ENCODE measurements at places on chromosomes 2 and 18. TPM values are rescaled to one million over a fixed set of nuclear protein-coding genes. Genes with fewer than 3 reads are reported as not detected.

DNA sequence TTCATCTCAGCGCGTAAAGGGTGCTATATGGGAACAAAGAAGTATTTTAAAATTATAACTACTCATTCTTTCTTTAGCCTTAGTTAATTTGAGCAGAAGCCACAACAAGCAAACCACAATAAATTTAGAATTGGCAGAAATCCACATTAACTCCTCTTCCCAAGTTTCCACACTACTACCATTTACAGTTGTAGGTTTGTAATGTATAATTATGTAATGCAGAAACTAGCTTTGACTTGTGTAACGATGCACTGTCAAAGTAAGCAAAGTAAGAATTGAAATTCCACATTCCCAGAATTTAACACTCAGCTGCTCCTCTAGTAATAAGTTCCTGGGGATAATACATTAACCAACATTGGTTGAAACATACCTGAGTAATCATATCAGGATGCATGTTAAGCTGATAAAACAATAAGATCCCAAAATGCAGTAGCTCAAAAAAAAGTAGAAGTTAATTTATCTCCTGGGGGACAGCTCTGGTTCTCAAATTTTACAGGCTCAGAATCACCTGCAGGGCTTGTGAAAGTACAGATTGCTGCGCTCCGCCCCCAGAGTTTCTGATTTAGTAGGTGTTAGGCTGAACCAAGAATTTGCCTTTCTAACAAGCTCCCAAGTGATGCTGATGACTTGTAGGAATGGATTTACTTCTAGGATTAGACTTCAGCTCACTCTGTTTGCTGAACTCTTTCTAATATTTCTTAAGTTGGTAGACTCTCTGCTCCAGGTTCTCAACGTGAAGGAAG lies 9.9 kb downstream of the GRP start:
- no peaks in the 10 kb centered on the region for H3K36me3 ChIP-seq
- H3K4me3 ChIP-seq, result no peak overlapping the region
- no peaks in the 10 kb centered on the region for H3K4me1 ChIP-seq
- no peak for DNase-seq
- no peak overlapping the region for H3K27ac ChIP-seq

- peak overlapping the region; percentile 81 for H3K4me3 ChIP-seq
- peak overlapping the region; percentile 97 for H3K27ac ChIP-seq
- no peaks in the 10 kb centered on the region for H3K4me1 ChIP-seq
- no peaks in the 10 kb centered on the region for H3K27me3 ChIP-seq
- no peaks in the 10 kb centered on the region for H3K36me3 ChIP-seq
These were observed 1.0 kb upstream of the NFATC1 start for GRCh38 chr18:79394534-79395307.

EMX1 gene
- total RNA-seq, result not detected

GRCh38 chr2:174004905-174005605 lies 39.9 kb upstream of the SP3 start:
- H3K27me3 ChIP-seq, result no peaks in the 10 kb centered on the region
- peak; percentile 80 for DNase-seq
- H3K27ac ChIP-seq, result peak overlapping the region; percentile 85
- H3K36me3 ChIP-seq, result no peaks in the 10 kb centered on the region
- H3K4me3 ChIP-seq, result no peak overlapping the region
- peaks cover 2% of the 10 kb centered on the region for H3K4me1 ChIP-seq

- no peaks in the 10 kb centered on the region for H3K36me3 ChIP-seq
- no peaks in the 10 kb centered on the region for H3K27me3 ChIP-seq
- DNase-seq, result no peak
- no peak overlapping the region for H3K4me3 ChIP-seq
- H3K4me1 ChIP-seq, result no peaks in the 10 kb centered on the region
These were observed 299.5 kb downstream of the SRBD1 start for GRCh38 chr2:45311559-45311958.

CFC1 gene
- total RNA-seq, result not detected

RFTN2 gene
- 17.5 TPM for total RNA-seq

MFSD6 gene
- 21.5 TPM for total RNA-seq

DNA sequence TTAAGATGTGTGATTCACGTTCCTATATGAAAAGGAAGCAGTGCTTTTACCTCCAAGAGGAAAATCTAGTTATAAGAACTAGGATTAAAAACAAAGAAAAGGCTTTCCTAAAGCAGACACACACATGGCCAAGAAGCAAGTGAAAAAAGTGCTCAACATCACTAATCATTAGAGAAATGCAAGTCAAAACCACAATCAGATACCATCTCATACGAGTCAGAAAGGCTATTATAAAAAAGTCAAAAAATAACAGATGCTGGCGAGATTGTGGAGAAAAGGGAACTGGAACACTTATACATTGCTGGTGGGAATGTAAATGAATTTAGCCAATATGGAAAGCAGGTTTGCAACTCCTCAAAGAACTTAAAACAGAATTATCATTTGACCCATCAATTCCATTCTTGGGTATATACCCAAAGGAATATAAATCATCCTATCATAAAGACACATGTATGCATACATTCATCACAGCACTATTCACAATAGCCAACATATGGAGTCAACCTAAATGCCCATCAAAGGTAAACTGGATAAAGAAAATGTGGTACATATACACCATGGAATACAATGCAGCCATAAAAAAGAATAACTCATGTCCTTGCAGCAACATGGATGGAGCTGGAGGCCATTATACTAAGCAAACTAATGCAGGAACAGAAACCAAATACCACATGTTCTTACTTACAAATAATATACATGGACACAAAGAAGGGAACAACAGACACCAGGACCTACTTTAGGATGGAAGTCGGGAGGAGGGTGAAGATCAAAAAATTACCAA lies 285.3 kb downstream of the RAD51AP2 start:
- no peak overlapping the region for H3K27ac ChIP-seq
- H3K4me3 ChIP-seq, result no peak overlapping the region
- H3K4me1 ChIP-seq, result no peaks in the 10 kb centered on the region
- DNase-seq, result no peak

DNA sequence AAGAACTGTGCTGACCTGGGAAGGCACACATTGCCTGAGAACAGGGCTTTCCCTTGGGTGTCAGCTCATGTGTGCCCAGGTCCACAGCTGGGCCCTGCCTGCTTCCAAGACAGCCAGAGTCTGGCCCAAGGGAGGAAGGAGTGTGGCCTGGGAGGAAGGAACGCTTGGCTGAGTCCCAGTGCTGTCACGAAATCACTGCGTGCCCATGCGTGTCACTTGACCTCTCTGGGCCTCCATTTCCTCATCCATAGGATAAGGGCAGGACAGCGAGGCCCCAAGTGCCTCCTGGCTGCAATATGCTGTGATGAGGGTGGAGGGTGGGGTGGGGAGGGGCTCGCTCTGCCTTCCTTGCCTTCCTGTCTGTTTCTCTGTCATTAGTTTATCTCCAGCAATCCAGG lies 642 bp upstream of the KCNK3 start:
- no peak overlapping the region for H3K4me3 ChIP-seq
- peak overlapping the region; percentile 91 for H3K27ac ChIP-seq
- DNase-seq, result peak; percentile 83
- no peaks in the 10 kb centered on the region for H3K27me3 ChIP-seq

- no peak overlapping the region for H3K27ac ChIP-seq
- no peaks in the 10 kb centered on the region for H3K4me1 ChIP-seq
- DNase-seq, result no peak
- no peaks in the 10 kb centered on the region for H3K36me3 ChIP-seq
These were observed 1186.8 kb upstream of the CELF4 start for GRCh38 chr18:38752430-38752829.

POTEI gene
- total RNA-seq, result 0.26 TPM

MERTK gene
- total RNA-seq, result 29.7 TPM

DNA sequence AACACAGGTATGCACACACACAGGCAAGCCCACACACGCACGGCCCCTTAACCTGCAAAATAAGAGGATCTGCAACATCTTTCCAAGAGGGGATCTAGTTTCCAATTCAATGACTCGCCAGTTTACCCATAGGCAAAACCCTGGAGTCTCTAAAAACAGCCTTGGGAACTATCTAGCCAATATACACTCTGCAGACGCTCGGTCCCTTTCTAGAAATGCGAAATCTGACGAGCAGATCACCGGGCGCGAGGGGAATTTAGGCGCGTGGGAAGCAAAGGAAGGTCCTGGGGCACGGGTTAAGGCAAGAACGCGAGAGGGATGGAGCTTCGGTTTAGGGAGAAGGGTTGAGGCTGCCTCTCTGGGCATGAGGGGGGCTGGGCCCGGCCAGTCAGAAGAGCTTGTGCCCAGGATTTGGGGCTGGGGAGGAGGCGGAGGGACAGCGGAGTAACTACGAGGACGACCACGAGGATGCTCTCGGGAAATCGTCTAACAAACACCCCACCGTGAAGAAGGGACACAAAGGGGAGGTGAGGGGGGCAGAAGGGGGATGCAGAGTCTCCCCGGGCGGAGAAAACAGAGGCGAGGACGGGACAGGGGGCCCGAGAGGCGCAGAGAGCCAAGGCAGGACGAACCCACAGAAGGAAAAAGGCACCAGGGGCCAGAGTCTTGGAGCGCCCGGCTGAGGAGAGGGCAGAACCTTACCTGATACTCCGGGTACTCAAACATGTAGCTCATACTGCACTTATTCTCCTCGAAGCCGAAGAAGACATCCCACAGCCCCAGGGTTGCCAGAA lies 542 bp downstream of the PGAP1 start:
- H3K4me3 ChIP-seq, result peak overlapping the region; percentile 51
- H3K27me3 ChIP-seq, result no peaks in the 10 kb centered on the region
- DNase-seq, result peak; percentile 47

DNA sequence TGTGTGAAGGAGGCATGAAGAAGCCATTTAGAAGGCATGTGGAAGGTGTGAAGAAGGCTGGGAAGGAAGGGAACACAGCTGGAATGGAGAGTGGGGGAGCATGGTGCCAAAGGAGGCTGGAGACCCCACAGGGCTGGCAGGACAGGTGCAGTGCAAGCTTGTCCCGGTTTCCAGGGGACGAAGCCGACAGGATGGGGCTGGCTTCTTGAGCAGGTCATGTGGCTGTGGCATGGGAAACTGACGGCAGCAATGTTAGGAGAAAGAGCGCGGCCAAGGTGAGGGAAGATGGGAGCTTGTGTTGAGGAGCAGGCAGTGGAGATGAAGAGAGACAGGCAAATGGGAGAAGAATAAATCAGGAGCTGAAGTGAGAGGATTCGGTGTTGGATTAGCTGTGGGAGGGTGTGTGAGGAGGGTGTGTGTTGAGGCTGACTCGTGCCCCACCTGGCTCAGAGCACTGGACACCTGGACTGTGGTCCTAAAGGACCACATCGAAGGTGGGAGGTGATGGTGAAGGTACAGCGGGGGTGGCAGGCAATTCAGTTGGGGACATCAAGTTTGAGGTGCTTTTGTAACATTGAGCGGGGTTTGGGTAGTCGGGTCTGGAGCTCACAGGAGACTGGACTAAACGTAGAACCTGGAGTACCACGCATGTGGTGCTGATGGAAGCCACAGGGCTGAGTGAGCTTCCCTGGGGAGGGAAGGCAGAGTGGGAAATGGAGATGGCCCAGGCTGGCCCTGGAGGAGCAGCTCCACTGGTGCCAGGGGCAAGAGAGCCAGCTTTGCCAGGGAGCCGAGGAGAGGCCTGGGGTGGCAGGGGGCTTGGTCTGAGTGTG lies 165.6 kb upstream of the HDAC4 start:
- H3K27me3 ChIP-seq, result no peaks in the 10 kb centered on the region
- DNase-seq, result peak; percentile 63
- no peaks in the 10 kb centered on the region for H3K36me3 ChIP-seq
- no peak overlapping the region for H3K4me3 ChIP-seq
- H3K27ac ChIP-seq, result no peak overlapping the region
- no peaks in the 10 kb centered on the region for H3K4me1 ChIP-seq

DNA sequence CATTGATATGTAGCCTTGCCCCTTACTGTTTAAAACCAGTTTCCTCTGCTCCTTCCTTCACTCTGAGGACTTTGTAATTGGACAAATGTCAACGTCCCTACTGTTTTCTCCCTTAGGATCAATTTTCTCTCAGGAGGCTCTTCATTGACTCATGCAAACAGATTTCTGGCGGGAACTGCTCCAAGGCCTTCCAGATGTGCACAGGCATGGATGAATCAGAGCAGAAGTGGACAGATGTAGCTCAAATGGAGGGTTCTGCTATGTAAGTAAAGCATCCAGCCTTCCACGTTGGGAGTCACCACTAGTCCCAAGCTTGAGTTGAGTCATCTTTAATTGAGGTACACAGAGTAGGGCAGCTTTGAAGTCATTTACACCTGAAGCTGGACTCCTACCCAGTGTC lies 34.1 kb upstream of the ZDBF2 start:
- no peak for DNase-seq
- H3K36me3 ChIP-seq, result no peaks in the 10 kb centered on the region
- no peak overlapping the region for H3K4me3 ChIP-seq
- H3K4me1 ChIP-seq, result no peaks in the 10 kb centered on the region
- no peak overlapping the region for H3K27ac ChIP-seq
- no peaks in the 10 kb centered on the region for H3K27me3 ChIP-seq

OTOS gene
- total RNA-seq, result not detected

- no peak for DNase-seq
- H3K27ac ChIP-seq, result no peak overlapping the region
- no peaks in the 10 kb centered on the region for H3K4me1 ChIP-seq
These were observed 241.2 kb downstream of the CYP26B1 start for GRCh38 chr2:71906357-71906973.

CDCA7 gene
- 2.8 TPM for total RNA-seq
